ENCODE measurements at places on chromosomes 12 and 14.

GRCh38 chr12:100675432-100675831, 101.9 kb downstream of the GAS2L3 start:
- no peak for DNase-seq

GRCh38 chr12:111057701-111058425, 137.5 kb upstream of the MYL2 start:
- DNase-seq: no peak

- no peak for DNase-seq
These were observed 102.6 kb upstream of the LMNTD1 start for GRCh38 chr12:25655702-25656101.

DNA sequence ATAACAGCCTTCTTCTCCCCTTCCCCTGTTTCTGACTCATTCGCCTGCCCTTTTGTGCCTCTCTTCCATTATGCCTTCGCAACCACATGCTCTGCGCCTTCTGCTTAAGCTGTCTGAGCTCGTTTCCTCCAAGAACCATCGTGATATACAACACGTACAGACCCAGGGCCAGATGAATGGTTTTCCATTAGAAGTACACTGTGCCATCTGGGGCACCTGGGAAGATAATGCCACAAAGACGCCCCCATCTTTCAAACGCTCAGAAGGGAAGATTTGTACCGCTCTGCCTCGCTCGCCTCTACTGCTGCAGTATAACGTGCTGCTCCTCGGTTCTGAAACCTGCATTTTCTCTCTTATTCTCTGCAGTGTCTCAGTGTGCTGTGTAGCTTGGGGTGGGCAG, 470.9 kb upstream of the STXBP6 start:
- no peak for DNase-seq

DNA sequence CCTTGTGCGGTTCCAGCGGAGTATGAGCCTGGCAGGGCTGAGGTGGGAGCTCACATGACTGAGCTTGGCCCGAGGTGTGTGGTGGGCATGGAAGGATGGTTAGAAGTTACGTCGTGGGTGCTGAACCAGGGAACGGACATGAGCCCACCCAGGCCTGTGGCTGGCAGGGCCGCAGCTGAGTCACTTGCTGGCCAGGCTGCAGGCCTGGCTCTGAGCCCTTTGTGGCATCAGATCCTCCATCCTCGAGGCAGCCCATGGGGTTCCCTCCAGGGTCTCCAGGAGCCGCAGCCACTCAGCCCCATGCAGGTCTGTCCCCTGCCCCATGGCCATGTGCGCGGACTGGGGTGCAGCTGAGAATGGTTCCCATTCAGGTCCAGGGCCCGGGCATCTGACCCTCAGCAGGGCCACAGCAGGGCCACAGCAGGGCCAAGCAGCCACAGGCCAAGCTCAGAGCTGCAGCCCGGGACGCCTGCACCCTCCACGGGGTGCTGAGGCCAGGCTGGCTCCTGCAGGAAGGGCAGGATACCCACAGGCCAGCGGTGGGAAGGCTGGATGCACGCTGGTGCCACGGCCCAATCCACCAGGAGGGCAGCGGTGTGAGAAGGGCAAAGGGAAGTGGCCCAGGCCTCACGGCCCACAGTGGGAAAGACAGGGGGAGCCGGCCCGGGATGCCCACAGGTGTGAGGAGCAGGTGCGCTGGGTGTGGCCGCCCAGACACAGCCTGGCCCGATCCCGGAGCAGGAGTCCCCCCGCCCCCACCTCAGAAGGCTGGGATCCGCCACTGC, 26.3 kb upstream of the ULK1 start:
- DNase-seq: no peak

- no peak for DNase-seq
These were observed 84.6 kb upstream of the PTGDR start for GRCh38 chr14:52182853-52183252.

DNA sequence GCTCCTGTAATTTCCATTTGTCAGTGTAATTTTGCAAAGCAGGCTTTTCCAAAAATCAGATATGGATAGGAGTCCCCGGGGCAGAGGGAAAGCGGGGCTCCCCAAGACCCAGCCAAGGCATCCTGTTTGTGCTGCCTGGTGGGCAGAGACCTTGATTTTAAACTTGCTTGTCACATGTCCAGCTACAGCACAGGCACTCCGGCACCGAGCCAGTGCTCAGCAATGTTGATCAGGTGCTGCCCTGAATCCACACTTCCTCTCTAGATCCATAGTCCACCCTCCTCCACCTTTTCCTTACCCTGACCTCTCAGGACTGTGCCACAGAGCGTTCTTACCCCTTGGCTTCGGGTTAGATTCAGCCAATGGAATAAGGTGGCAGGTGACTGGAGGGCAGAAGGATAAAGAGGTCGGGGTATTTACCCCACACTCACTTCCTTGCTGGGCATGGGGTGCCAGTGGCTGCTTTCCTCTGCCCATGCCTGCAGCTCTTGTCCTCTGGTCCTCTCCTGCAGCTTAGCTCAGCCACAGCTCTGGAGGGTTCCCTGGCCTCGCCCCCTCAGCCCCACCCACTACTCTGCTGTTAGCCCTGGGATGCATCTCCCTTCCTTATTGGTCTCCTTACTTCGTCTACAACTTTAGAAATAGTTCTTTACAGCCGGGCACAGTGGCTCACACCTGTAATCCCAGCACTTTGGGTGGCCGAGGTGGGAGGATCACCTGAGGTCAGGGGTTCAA, 80.1 kb downstream of the IRF2BPL start:
- DNase-seq: no peak

DNA sequence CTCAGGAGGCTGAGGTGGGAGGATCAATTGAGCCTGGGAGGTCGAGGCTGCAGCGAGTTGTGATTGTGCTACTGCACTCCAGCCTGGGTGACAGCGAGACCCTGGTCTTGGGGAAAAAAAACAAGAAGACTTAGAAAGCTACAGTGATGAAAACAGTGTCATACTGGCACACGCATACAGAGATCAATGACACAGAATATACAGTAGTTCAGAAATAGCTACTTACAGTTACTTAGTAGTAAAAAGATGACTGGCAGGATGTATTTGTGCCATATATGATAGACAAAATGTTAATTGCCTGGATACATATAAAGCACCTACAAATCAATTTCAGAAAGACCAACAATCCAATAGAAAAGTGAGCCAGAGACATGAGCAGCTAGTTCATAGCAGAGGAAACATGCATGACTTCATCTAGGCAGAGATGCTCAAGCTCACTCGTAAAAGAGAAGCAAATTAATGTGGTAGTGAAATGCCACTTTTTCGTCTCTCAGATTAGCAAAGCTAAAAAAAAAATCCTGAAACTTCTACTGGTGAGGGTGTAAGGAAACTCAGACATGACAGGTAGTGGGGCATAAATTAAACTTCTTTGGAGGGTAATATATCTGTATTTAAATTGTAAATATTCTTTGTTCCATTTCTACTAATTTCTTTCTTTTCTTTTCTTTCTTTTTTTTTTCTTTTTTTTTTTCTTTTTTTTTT, 2.5 kb upstream of the ALDH2 start:
- no peak for DNase-seq

DNA sequence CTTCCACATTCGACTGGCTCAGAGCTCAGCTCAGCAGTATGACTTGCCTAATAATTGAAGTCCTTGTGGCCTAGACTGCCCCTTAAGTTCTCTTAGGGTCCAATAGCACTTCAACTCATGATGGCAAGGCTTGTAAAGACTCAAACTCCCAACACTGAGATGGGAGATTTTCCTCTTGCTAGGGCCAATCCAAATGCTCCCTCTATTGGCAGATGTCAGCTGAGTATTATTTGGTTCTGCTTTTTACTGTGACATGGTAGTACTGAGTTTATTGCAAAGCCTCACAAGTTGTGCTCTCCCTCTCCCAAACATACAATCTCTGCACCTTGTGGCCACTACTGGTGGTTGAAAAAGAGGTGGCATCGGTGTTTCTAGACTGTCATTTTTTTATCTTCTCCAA, 164.2 kb downstream of the ALG10 start:
- DNase-seq: no peak

GRCh38 chr12:130863298-130863697, 8.6 kb upstream of the RAN start:
- no peak for DNase-seq

GRCh38 chr14:65502676-65503124, 90.2 kb downstream of the FUT8 start:
- no peak for DNase-seq

- DNase-seq: peak; percentile 52
These were observed 8.6 kb downstream of the SLC25A29 start for GRCh38 chr14:100297320-100298300.

GRCh38 chr12:5908251-5908650, 36.8 kb downstream of the ANO2 start:
- DNase-seq: no peak

DNA sequence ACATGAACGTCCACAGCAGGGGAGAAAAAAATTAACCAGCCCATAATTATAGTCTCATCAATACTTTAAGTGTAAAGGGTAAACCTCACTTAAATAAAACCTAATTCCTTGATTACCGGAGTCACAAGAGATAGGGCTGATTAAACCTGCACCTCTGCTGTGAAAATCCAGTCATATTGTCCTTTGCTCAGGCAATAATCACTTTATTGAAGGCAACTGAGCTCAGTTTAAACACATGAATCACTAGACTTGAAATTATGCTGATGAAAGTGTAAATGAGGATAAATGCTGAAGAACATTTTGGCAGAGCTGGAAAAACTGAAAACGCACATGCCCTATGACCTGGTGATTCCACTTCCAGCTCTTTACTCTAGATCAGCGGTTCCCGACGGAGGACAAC, 6.7 kb upstream of the HRK start:
- no peak for DNase-seq

GRCh38 chr12:57475271-57476161, 4.2 kb downstream of the ARHGAP9 start:
- no peak for DNase-seq

DNA sequence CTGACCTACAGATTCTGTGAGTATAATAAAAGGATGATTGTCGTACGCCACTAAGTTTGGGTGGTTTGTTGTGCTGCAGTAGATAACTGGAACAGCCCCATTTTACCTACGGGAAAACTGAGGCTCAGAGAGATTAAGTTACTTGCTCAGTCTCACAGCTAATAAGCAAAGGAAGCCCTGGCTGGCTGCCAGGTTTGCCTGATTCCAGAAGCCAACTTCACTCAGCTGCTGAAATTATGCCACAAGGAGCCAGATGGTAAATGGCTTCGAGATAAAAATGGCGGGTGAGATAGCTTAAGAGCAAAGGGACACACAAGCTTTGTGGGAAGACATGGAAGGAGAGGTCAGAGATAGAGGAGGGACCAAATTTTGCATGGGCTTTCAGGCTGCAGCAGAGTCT, 191.5 kb upstream of the NOS1 start:
- DNase-seq: no peak

GRCh38 chr14:52067873-52068614, 815 bp downstream of the NID2 start:
- DNase-seq: peak; percentile 8

GRCh38 chr12:52248541-52249461, 15.8 kb downstream of the KRT7 start:
- DNase-seq: no peak

DNA sequence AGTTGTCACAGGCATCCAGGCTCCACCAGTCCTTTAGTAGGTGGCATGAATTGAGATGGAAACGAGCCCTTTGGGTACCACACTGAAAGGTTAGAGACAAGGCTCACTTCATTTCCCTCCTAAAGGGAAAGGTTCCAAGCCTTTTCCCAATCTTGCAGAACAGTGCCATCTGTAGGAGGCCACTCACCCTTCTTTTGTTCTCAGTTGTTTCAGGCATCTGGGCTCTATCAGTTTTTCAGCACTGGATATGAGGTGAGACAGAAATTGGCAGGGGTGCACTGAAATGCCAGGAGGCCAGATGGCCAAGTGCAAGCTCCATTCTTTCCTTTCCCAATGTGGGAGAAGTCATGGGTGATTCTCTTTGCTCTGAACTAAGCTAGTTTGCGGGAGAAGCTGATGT, 15.2 kb downstream of the FBXO33 start:
- DNase-seq: no peak

DNA sequence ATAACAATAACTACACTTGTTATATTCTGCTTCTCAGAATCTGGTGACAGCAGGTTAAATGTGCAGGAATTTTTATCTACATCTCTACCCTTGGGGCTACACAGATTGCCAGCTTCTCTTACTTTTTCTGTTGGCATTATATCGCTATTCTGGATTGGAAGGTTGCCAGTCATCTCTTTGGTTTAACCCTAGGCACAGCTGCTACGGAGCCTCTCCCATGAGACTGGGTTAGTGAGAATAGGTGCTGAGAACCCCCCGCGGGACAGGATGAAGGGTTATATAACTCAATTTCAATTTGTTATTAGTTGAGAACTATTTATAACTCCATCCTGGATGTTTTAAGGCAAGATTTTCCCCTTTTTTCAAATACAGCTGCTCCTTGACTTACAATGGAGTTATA, 73.1 kb downstream of the ACADS start:
- DNase-seq: no peak

DNA sequence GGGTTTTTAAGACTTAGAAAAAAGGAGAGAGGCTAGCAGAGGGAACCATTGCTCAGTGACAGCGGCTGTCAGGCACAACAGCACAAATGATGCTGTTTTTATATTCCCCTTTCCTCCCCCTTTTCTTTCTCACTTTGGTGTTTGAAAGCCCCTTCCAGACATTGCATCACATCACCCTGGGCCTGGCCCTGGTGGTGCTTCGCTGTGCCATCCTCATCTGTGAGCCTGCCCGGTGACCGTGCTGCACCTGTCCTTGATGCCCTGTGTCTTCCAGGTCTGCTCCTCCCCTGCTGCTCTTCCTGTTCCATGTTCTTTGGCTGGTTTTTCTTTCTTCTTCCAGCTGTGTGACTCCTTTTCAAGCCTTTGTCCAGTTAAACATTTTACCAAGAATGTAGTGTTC, 24.8 kb downstream of the KLC1 start:
- no peak for DNase-seq

GRCh38 chr12:79659961-79660431, 30.8 kb downstream of the PAWR start:
- no peak for DNase-seq

- no peak for DNase-seq
These were observed 71.1 kb downstream of the PPP1R36 start for GRCh38 chr14:64620910-64621309.

GRCh38 chr14:59271734-59272133, 83.3 kb downstream of the DAAM1 start:
- DNase-seq: no peak

DNA sequence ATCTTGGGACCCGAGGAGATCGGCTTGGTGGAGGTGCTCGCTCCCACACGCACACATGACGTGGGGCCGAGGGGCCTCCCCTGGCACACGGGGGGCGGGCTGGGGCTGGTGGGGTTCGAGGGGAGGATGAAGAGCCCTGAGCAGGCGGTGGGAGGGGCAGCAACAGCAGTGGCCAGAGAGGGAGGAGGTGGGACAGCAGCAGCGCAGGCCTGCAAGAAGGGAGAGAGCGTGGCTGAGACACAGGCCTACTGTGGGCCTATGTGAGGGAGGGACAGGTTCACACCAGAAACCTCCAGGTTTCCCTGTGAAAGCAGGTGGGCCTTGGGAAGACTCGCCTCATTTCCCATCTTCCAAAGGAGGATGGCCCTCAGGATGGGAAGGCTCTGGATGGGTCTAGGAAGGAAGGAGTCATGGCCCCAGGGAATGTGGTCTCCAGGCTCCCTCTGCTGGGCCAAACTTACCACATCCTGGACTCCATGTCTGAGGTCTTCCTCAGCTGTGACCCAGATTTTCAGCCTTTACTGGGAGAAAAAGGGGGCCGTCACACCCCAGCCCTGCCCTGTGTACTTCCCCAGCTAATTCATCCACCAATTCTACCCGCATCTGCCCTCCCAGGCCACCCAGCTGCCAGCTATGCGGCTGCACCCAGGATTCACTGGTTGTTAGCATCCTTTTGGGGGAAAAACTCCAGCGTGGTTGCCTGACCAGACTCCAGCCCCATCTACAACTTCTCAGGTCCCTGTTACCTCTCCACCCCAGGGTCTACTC, 2.8 kb downstream of the PIANP start:
- no peak for DNase-seq
